ENCODE measurements at places on chromosomes 13 and 19.

- DNase-seq: no peak
Observed at GRCh38 chr13:55432814-55433213, 1707.9 kb upstream of the PRR20A start.

DNA sequence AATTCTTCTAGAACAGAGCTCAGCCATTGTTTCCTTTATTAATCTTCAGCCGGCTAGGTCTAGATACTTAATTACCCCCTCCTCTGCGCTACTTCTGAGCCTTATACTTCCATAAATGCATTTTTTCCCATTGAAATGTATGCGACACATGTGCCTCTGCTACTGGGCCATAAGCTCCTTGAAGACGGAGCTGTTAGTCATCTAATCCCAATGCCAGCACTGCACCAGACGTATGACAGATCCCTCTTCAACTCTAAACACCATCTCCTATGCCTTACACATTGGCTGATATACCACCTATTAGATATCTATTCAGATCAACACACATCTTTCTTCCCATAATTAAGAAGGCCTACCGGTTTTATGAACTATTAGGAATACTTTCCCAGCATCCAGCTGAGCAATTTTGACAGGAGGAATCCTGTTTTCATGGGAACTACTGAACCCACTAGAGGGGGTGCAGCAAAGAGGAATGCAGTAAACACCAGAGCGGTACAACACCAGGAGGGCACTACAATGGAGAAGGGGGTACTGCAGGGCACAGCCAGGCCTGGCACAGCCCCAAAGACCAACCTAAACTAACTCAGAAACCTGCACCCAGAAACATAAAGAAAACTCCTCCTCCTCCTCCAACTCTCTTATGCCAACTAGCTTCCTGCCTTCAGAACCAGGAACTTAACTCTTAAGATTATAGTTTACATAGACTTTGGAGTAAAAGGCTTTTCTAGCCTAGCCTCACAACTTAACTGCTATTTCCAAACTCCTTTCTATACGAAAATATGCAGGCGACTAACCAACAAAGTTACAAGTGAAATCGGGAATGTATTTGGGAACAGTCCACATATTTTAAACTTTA lies 18.7 kb downstream of the STK24 start:
- DNase-seq: no peak

GRCh38 chr13:113304121-113304520 lies 7.1 kb downstream of the LAMP1 start:
- DNase-seq: no peak

- no peak for DNase-seq
Observed at GRCh38 chr19:32189956-32190706, 155.3 kb upstream of the ZNF507 start.

DNA sequence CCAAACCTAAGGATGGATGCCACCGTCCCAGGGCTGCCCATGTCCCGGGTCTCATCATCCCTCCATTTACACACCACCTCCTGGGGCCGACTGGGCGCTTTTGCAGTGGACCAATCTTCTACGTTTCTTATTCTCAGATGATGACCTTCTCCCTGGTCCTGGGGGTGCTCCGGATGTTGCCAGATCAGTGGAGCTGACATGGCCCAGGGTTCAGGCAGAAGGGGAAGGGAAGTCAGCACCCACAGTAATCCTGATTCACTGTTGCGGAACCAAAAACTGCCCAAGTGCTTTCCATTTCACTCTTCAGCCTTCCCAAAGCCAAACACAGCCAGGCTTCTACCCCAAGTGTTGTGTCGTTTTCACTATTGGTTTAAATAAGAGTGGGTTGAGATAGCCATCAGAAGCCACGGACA lies 29.8 kb downstream of the RAB20 start:
- no peak for DNase-seq
